ENCODE measurements at places on chromosomes 16 and 17. TPM values are rescaled to one million over a fixed set of nuclear protein-coding genes. Genes with fewer than 3 reads are reported as not detected.

MILR1 gene
- polyA plus RNA-seq, result not detected

DNA sequence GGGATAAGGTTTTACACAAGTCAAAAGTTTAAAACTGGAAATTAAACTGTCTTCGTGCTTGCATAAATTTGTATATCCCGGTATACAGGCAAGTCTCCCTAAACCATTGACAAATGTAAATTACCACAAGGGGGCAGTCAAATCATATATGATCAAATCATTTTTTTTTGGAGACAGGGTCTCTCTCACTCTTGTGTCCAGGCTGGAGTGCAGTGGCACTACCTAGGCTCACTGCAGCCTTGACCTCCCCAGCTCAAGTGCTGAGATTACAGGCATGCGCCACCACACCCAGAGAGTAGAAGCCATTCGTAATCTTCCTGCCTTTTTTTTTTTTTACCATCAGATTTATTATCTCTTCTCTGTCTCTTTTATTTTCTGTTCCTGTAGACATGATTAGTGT is 18.5 kb downstream of the TOP2A start:
- peak; percentile 44 for DNase-seq
- H3K4me3 ChIP-seq, result no peak overlapping the region
- H3K4me1 ChIP-seq, result no peaks in the 10 kb centered on the region
- H3K27ac ChIP-seq, result no peak overlapping the region
- H3K27me3 ChIP-seq, result no peaks in the 10 kb centered on the region
- no peaks in the 10 kb centered on the region for H3K36me3 ChIP-seq

DNA sequence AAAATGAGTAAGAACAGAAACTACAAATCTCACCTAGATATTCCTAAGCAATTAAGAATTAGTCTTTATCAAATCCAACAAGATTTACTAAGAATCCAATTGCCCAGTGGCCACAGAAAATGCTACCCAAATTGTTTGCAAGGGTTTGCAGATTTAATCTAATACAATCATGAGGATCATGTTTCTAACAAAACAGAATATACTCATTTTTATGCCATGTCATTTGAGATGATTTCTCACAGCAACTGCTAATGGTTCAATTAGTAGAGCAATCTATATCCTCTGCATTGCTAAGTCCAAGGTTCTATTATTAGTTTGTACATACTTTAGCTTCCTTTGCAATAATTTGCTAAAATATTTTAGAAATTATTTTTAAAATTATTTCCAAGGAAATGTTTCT is 41.2 kb downstream of the HELZ start:
- peak overlapping the region; percentile 23 for H3K27ac ChIP-seq
- peaks cover 40% of the 10 kb centered on the region for H3K4me1 ChIP-seq
- DNase-seq, result no peak
- H3K27me3 ChIP-seq, result peaks cover 3% of the 10 kb centered on the region

NFATC2IP gene
- polyA plus RNA-seq, result 33.0 TPM

GRCh38 chr16:85835227-85835751 is 35.8 kb downstream of the COX4I1 start:
- no peak overlapping the region for H3K27ac ChIP-seq
- H3K27me3 ChIP-seq, result peaks cover 1% of the 10 kb centered on the region
- H3K4me1 ChIP-seq, result no peaks in the 10 kb centered on the region
- no peak overlapping the region for H3K4me3 ChIP-seq
- peaks cover 4% of the 10 kb centered on the region for H3K36me3 ChIP-seq

Measured in immature natural killer cell (primary cell).